Amygdala (tissue), 56 donors: ENCODE measurements at places on chromosomes 4 and X.

- DNase-seq: no peak
Measured at GRCh38 chr4:113452868-113453620, 308.5 kb downstream of the CAMK2D start.

GRCh38 chr4:130722361-130722760 is 1626.4 kb downstream of the C4orf33 start:
- no peak for DNase-seq

DNA sequence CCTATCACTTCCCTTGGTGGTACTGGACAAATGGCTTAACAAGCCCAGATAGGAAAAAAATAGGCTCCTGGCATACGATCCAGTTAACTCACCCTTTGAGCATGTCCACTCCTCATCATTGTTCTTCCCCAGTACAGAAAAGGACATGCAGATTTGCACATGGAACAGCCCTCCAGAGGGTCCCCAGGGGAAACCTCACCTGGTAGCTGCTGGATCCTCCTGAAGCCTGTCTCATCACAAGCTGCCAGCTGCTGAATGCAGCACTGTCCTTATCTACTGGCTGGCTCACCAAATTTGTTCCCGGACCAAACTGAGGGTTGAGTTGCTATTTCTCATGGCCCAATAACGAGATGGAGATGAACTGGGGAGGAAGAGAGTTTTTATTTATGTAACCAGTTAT is 49.4 kb downstream of the SERTM2 start:
- DNase-seq: no peak

GRCh38 chr4:24032371-24032989 is 142.6 kb upstream of the PPARGC1A start:
- no peak for DNase-seq

- DNase-seq: no peak
Measured at GRCh38 chrX:139008185-139008584, 296.7 kb upstream of the FGF13 start.

DNA sequence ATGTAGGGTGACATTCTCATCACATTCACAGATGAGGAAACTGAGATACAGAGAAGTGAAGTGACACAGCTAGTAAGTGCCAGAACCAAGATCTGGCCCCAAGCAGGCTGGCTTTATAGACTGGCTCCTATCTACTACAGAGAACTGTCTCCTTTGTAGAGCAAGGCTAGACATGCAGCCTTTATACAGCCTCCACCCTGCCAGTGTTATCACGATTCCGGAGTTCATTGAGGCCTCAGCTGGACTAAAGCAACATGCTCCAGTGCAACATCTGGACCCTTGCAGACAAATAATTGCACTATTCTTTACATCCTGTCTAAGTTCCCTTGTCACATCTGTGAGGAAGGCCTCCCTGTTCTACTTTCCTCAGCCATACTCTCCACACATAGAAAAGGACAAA is 58.0 kb upstream of the XIAP start:
- DNase-seq: no peak

- no peak for DNase-seq
Measured at GRCh38 chr4:26369581-26369980, 48.8 kb downstream of the RBPJ start.

- DNase-seq: no peak
Measured at GRCh38 chr4:101973361-101973760, 182.8 kb downstream of the BANK1 start.

- DNase-seq: no peak
Measured at GRCh38 chrX:44747969-44748368, 95.9 kb upstream of the DUSP21 start.

- no peak for DNase-seq
Measured at GRCh38 chrX:138925330-138925729, 213.8 kb upstream of the FGF13 start.

- DNase-seq: no peak
Measured at GRCh38 chrX:107205770-107206696, at the start of the genes DNAAF6 and NUP62CL. TSS of gene DNAAF6 (plus strand) at chrX:107206611. CDS start at chrX:107212876, 6,265 bp downstream. TSS of gene NUP62CL (minus strand) at chrX:107206433. CDS start at chrX:107175146, 31,287 bp downstream.

- DNase-seq: no peak
Measured at GRCh38 chr4:11741190-11741652, 312.5 kb upstream of the HS3ST1 start.

DNA sequence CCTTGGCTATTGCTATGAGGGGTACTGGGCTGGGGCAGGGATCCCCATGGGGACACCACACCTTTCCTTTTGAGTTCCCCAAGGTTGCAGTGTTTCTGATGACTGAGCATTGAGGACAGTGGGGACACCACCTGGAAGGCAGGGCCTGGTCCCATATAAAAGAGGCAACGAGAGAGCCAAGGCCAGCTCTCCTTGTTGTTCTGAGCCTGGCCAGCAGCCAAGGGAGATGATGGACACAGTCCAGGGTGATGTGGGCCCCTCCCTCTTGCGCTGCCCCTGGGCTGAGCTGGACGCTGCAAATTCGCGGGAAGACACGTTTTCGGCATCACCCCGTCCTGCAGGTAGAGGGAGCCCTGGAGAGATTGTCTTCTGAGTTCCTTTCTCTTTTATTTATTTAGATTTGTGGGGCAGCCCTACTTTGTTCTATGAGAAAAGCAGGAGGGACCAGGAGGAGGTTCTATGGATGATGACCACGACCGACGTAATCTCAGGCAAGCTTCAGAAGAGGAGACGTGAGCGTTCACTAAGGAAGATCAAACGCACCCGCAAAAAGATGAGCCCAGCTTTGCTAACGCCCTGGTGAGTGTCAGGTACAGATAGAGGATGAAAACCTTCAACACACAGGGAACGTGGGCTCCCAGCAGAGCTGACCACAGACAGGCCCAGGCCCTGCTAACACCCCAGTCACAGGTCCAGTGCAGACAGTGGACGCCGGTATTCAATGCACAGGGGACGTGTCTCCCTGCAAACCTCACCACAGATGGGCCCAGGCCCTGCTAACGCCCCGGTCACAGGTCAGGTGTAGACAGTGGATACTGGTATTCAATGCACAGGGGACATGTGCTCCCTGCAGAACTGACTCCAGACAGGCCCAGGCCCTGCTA is 97.4 kb downstream of the SHOX start:
- DNase-seq: no peak

- no peak for DNase-seq
Measured at GRCh38 chrX:66163849-66164411, at the start of gene HEPH. TSS of gene HEPH (plus strand) at chrX:66164247. CDS start at chrX:66170571, 6,324 bp downstream.

GRCh38 chr4:22607382-22607781 is 85.4 kb upstream of the GBA3 start:
- no peak for DNase-seq

- no peak for DNase-seq
Measured at GRCh38 chr4:109315818-109316217, 13.4 kb upstream of the COL25A1 start.

GRCh38 chr4:52477191-52477780 is 181.8 kb downstream of the USP46 start:
- no peak for DNase-seq

DNA sequence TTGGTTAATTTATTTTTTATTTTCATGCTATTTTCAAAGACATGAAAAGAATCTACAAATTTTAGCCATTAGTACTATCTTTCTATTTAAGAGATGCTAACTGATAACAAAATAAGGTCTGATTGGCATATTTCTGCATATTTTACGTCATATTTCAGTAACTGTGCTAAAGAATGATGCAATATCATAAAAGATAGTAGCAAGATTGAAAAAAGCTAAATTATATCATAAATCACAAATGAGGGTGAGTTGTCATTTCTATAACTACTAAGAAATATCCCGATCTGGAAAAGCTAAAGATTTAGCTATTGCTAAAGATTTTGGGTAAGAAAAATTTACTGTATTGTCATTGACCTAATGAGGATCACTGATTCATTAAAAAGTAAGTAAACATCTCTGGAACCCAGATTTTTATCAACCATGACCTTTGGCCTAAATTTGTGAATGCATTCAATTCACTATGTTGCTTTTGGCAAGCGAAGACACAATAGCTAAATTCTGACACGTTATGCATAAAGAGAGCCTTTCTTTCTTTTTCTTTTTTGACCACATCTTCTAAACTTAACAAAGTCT is 103.6 kb downstream of the HPGD start:
- no peak for DNase-seq

DNA sequence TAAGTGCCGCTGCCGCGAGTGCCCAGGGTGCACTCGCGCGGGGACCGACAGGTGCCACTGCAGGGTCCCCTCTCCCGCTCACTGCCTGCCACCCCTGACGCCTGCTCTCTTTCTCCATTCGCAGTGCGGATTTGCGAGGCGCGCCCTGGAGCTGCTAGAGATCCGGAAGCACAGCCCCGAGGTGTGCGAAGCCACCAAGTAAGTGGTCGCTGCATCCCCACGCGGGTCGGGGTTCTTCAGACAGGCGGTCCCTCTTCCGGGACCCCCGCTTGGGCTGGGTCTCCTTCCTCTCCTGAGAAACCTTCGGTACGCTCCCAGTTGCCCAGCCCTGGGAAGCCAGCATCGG is 547 bp downstream of the GUCY1A1 start:
- DNase-seq: peak; percentile 70

DNA sequence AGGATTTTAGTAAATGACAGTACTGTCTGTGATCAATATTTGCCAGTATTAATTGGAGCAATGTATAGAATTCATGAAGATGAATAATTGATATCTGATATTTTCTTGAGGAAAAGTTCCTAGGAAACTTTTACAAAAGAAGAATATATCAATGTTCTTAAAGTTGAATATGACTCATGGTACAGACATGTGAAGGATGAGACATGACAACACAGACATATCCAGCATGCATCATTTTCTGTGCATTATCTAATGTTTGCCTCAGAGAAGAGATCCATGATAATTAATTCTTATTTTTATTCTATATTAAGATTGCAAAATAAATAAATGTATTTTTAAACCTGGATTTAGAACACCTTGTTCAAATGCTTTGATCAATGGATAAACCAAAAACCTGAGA is 452.9 kb upstream of the EPHA5 start:
- DNase-seq: no peak

DNA sequence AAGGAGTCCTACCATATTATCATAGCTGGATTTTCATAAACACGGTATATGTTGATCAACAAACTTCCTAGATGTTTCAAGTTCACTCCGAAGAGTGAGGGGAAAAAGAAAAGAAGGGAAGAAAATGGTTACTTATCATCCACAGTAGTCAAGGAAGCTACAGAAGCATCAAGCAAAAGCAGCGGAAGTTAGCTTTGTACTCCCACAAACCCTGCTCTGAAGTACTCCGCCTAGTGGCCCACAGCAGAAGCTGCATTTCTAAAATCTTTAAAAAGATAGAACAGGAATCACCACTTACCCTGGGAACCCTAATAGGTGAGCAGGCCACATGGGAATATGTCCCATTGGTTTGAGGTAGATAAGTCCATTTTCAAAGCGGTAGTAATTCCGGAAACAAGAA is 28.5 kb upstream of the FRG1 start:
- DNase-seq: no peak

- DNase-seq: no peak
Measured at GRCh38 chr4:186932631-186933187, 209.1 kb upstream of the FAT1 start.

GRCh38 chr4:174749091-174749490 is 80.0 kb downstream of the GLRA3 start:
- DNase-seq: no peak

DNA sequence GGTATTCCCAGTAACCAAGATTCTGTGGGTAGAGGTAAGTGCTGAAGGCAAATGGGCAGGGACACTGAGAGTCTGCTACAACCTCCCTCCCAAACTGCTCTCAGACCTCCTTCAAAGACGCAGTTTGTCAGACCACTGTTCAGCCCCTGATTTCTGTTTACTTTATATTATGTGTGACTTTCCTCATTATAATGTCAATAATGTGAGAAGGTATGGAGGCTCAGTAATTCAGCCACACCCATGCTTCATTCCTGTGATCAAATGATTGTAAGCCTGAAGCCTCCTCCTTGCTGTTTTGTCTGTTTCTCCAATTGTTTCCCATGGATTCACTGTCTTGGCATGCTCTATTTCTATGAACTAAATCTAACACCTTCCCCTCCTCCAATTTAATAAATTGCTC is 75.6 kb downstream of the SYTL5 start:
- DNase-seq: no peak

DNA sequence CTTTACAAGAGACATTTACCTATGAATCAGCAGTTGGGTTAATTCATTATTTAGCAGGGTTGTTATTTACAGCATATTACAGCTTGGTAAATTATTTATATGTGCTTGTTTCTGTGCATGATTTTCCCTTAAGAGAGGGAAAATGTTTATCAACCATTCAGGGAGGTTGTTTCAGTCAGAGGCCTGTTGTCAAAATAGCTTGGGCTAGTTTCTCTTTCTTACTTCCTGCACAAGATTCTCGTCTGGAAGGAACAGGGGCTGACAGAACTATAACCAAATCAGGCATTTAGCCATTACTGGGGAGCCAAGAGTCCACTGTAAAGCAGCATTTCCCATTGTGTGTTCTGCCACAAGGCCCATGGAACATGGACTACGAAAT is 135.8 kb downstream of the HS6ST2 start:
- DNase-seq: no peak

DNA sequence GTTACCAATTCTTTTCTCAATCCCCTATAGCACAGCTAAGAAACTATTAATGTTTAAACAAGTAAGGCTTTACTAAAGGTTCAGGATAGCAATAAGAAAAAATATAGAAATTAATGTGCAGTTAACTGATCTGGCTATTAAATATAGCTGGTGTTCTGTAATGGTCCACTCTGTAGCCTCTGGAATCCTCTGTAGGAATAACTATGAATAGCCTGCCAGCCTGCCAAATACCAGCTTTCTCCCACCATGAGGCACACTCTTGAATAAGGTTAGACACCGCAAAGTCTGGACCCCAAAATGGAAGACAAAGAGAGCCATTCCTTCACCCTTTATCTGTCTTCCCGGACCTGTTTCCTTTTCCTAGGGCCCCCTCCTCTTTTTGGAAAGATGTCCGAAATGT is 30.6 kb downstream of the CEP44 start:
- no peak for DNase-seq

- DNase-seq: no peak
Measured at GRCh38 chr4:139849219-139849618, 183.6 kb downstream of the MGST2 start.

GRCh38 chr4:105059337-105059736 is 87.3 kb upstream of the TET2 start:
- DNase-seq: no peak

GRCh38 chrX:81120258-81120935 is 81.3 kb downstream of the HMGN5 start:
- DNase-seq: no peak

DNA sequence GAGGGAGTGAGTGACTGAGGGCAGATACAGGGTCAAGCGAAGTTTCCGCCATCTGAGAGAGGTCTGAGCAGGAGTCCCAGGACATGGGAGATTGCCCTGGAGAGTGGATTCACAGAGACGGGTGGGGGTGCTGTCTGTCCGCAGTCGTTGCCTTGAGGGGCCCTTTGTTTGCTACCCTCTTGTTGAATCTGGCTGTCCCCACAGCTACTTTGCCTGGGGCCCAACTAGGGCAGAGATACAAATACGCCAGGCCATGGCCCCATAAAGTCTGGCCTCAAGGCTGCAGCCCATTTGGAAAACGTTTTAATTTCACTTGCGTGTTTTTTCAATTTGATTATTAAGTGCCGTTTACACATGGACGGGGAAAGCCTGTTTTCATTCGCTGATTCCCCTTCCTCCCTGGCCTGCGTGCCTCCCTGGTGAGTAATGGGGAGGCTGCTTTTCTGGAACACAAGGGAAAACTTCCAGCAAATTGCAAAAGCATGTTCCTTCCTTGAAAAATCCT is 134.4 kb downstream of the SMIM20 start:
- DNase-seq: no peak

GRCh38 chr4:183571350-183571941 is 66.6 kb downstream of the ING2 start:
- DNase-seq: no peak

- DNase-seq: no peak
Measured at GRCh38 chr4:100289946-100290345, 99.7 kb upstream of the DDIT4L start.

GRCh38 chr4:91840359-91840758 is 463.4 kb upstream of the GRID2 start:
- no peak for DNase-seq

- no peak for DNase-seq
Measured at GRCh38 chrX:87425618-87426017, 92.0 kb upstream of the KLHL4 start.
